Islet precursor cell (in vitro differentiated cells): ENCODE measurements at places on chromosomes 4 and X.
A peak's percentile ranks its signal among the peaks of the same experiment; 100 is the strongest.

GRCh38 chr4:106987311-106987710, 48.8 kb downstream of the DKK2 start:
- peak; percentile 61 for DNase-seq

GRCh38 chr4:183961795-183962194, 56.7 kb downstream of the STOX2 start:
- no peak for DNase-seq

DNA sequence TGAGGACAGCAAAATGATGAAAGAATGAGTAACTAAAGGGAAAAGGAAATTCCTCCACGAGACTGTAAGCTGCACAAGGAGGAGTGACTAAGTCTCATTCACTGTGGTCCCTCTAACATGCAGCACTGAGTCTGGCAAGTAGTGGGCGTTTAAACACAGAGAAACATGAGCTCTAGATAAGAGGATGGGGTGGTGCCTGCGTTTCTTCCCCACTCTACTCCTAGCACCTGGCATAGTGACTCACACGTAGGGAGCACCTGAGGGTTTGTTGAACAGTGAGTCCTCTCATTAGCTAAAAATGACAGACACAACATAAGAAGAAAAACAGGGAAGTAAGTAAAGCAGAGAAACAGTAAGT, 105.8 kb upstream of the CBR4 start:
- peak; percentile 94 for DNase-seq

- DNase-seq, result no peak
These were observed 1984.3 kb upstream of the IGFBP7 start for GRCh38 chr4:59094505-59094904.

DNA sequence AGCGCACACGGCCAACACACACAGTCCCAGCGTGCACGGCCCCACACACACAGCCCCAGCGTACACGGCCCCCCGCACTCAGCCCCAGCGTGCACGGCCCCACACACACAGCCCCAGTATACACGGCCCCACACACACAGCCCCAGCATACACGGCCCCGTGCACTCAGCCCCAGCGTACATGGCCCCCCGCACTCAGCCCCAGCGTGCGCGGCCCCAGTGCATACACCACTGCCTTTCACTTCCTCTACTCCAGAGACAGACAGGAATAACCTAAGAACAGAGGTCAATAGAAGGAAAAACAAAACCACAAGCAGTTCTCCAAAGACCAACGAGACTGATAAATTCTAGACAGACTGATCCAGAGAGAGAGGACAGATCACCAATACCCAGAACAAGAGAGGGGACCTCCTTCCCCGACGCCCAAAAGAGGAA, 17.1 kb downstream of the GAK start:
- no peak for DNase-seq

GRCh38 chr4:188433741-188434315, 294.6 kb downstream of the TRIML1 start:
- no peak for DNase-seq

DNA sequence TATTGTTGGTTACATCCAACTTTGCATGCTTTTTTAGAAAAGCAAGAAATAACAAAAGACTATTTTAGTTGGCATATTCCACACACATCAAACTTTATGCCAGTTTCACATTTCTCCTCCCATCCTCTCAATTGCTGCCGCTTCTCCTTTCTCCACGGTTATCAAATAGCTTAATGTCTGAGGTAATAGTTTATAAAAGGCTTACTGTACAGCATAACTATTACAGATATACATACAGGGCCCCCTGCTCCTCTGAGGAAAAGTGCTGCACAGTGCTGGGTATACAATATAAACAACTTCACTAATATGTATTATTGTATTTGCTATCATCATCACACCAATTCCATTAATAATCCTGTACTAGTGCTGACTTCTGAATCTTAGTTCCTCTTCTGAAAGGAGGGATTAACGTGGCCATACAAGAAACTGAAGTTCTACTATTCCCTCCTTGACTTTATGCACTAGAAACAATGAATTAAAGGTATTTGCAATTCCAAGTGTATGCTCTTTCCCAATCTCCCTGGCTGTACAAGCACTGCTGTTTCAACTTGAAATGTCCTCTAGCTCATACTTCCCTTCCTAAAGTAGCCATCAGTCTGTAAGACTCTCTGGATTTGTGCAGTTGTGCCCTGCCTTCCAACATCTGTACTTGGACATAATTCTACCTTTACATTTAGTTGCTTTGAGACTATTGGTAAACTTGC, 2.5 kb downstream of the CCNI start:
- DNase-seq, result no peak

DNA sequence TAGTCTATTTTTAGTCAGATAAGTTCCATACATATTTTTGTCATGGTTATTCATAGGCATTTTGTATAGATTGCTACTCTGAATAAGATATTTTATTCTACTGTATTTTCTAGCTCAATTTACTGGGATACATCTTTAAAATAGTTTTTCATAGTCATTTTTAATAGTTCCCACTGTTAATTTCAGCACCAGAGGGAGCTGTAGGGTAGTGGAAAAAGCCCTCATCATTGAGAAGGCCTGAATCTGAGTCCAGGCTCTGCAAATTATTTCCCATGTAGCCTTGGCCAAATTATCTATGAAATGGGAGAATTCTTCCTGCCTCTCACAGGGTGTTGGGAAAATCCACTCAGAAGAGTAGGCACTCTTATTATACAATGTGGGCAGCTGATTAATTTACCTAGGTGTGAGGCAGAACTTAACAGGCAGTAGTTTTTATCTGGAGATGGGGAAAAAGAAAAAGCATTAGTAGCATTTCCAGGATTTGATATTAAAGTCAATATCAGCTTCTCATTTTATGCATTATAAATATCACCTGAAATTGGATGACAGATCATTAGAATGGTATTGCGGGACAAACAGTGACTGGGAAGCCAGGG, 102.9 kb upstream of the PAQR3 start:
- no peak for DNase-seq

- no peak for DNase-seq
These were observed 25.3 kb upstream of the GATB start for GRCh38 chr4:151786158-151786495.

DNA sequence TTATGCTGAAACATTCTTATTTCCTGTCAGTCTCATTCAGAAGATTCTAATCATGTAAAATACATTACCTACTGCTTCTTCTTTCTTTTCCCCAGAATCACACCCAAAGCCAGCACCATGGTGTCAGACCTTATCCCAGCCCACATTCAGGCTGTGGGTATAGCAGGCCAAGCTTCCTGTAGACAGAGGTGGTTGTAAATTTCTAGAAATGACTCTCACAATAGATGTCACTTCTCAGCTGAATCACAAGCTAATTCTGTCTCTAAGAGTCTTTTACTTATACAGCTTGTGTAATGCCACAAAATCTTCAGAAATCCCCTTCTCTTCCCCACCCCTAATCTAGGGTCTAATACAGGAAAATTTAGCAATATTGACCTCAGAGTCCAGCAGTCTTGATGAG, 239.6 kb downstream of the PARM1 start:
- no peak for DNase-seq

DNA sequence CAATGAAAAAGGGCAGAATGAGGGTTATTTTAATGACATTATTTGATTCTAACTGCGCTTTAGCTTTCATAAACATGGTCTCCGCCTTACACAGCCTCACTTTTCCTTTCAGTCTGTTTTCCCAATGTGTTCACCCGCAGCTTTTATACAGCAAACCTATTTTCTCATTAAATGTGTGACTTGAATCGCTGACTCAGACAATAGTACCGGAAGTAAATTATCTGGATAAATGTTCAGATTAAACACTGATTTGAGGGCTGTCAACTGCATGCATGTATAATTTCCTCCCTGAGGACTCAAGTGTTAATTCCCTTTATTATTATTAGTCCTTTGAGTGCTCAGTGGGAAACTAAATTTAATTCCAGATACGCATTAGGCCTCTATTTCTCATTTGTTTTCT, 117.3 kb downstream of the FAM133A start:
- no peak for DNase-seq

GRCh38 chr4:153651587-153651986, 32.5 kb upstream of the TLR2 start:
- DNase-seq, result no peak
